Activated naive CD4-positive, alpha-beta T cell treated with Interleukin-2 at 50 U/mL for 16 hours (primary cell): ENCODE measurements at places on chromosomes 7 and 10.

DNA sequence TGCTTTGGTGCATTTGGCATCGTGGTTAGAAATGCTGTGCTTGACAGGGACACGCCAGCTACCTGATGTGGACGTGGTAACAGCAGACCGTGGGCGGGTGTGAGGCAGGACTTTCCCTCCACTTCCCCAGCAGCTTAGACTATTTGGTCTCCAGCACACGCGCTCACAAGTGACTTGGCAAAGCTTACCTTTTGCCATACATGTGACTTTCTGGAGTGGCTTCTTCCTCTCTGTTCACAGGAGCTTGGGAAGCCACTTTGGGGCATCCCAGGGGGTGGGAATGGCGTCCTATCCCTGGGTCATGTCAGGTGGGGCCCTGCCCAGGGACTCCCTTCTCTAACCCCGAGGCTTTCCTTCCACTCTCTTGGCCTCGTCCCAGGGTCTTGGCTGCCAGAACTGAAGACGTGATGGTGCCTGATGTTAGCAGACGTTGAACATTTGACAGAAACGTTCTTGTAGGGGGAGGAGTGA is 228.7 kb upstream of the KLF6 start:
- DNase-seq = peak; percentile 77

DNA sequence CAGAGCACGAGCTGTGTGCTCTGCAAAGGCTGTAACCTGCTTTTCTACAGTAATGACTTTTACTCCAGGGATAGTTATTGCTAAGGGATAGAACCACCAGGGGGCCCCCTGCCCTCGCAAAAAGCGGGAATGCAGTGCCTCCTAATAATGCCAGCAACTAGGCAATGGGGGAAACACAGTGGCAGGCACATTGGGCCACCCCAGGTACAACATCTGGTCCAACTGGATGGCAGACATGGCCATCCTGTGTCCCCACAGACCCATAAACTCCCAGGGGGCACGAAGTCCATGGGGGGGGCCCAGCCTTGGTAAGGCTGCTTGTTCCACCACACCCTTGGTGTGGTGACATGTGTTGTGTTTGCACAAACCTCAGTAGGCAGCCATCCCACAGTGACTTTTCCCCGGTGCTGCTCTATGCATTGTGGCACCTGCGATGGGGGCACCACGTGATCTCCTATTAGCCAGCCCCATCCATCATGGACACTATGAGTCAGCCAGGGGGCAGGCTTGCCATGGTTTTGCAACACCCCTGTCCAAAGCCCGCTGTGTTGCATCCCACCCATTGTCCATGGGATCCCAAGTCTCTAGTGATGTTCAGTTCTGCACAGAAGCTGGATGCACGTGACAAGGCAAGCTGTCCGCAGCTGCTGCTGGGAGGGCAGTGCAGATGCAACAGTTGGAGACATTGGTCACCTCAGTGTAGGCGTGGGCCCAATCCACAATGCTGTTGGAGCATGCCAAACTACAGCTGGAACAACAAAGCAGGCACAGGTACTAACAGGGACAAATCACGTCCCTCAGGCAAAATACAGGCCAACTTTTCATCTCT is 84.0 kb downstream of the ANLN start:
- peak; percentile 13 for DNase-seq

DNA sequence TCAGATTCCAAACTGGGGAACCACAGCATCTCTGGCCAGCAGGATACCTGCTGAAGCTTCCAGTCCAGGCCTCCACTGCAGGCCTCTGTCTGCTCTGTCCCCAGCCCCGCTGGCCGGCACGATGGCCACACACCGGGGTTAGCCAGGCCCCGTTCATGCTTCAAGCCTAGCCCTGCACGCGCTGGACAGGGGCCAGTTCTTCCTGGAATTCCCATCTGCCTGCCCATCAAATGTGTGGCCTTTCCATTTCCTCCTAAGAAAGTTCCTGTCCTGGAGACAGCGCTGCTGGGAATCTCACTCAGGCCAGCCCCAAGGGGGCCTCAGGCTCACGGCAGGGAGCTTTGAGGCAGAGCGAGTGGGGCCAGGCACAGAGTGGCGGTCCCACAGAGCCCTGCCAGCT is 18.0 kb downstream of the SH2B2 start:
- no peak for DNase-seq

- no peak for DNase-seq
These were observed 33.6 kb downstream of the WAC start for GRCh38 chr10:28566458-28567015.

DNA sequence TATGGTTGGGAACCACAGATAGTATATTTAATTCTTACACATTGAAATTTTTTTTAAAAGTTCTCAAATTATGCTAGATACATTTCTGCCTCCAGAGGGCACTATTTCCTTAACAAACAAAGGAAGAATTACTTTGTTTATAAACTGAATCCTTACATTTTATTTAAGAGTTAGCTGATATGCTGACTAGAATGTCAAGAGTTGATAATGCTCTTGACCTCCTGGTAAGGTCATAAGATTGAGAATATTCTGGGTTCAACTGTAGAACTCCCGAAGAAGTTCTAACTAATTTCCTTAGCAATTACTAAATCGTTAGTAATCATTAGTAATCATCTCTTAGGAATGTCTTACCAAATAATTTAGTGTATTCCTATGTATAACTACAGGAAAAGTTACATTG is 95.3 kb upstream of the CYP26C1 start:
- no peak for DNase-seq

DNA sequence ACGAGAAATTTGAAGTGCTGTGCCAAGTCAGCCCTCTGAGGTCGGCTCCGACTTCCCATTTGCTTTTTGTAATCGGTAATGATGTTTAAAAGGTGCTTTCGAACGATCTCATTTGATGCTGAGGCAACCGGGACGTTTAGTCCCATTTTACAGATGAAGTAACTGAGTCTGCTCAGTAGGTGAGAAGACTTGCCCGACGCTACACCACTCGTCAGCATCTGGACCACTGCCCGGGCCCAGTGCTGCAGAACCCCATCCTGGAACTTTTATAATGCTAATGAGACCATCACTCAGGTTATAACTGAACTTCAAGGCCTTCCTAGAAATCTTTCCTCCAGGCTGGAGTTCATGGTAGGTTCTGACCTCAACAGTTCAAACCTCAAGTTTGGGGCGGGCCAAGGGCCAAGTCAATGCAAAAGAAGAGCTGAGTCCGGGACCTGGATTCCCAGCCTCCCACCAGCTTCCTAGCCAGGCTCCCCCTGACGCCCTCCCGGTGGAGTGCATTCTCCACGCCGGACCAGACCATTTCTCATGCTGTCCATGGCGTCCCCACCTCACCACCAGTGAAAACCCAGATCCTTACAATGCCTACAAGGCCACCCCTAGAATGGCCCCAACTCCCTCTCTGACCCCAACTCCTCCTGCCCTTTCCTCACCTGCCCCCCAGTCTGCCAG is 699 bp upstream of the PDLIM1 start:
- DNase-seq = no peak

DNA sequence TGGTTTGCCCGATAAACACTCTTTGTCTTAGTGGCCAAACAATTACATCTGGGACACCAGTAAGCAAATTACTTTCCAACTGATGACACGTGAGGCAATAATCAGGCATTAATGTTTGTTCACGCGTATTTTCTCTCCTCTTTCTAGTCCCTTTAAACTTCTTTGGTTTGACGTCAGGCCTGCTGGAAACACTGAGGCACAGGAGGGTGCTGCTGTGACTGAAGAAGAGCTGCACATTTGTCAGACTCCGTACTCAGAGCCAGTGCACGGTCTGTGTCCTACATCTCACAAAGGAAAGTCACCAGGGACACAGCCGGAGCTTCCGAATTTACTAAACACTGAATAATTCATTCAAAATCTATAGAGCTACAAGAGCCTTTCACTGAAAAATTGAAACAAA is 57.6 kb upstream of the ANAPC16 start:
- no peak for DNase-seq

GRCh38 chr7:31776616-31777015 is 89.6 kb downstream of the PPP1R17 start:
- no peak for DNase-seq

GRCh38 chr7:29977886-29978651 is 11.5 kb downstream of the SCRN1 start:
- DNase-seq = no peak

- no peak for DNase-seq
These were observed 482.0 kb upstream of the PCDH15 start for GRCh38 chr10:55283031-55283430.

DNA sequence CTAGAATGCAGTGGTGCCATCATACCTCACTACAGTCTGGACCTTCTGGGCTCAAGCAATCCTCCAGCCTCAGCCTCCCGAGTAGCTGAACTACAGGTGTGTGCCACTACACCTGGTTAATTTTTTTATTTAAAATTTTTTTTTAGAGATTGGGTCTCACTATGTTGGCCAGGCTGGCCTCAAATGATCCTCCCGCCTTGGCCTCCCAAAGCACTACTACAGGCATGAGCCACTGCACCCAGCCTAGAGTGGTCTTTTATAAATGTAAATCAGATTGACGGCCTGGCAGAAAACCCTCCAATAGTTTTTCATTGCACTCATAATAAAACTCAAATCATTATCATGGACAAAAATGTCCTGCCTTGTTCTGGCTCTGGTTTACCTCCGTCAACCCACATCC is 201.7 kb upstream of the PLXNA4 start:
- DNase-seq = no peak
